ENCODE measurements at places on chromosomes 2 and 18. TPM values are rescaled to one million over a fixed set of nuclear protein-coding genes. Genes with fewer than 3 reads are reported as not detected.
A peak's percentile ranks its signal among the peaks of the same experiment; 100 is the strongest.

- no peak for DNase-seq
These were observed 5.0 kb upstream of the ALPK2 start for GRCh38 chr18:58633874-58634273.

- DNase-seq, result peak; percentile 63
These were observed 15.4 kb downstream of the HK2 start for GRCh38 chr2:74849228-74849892.

DNA sequence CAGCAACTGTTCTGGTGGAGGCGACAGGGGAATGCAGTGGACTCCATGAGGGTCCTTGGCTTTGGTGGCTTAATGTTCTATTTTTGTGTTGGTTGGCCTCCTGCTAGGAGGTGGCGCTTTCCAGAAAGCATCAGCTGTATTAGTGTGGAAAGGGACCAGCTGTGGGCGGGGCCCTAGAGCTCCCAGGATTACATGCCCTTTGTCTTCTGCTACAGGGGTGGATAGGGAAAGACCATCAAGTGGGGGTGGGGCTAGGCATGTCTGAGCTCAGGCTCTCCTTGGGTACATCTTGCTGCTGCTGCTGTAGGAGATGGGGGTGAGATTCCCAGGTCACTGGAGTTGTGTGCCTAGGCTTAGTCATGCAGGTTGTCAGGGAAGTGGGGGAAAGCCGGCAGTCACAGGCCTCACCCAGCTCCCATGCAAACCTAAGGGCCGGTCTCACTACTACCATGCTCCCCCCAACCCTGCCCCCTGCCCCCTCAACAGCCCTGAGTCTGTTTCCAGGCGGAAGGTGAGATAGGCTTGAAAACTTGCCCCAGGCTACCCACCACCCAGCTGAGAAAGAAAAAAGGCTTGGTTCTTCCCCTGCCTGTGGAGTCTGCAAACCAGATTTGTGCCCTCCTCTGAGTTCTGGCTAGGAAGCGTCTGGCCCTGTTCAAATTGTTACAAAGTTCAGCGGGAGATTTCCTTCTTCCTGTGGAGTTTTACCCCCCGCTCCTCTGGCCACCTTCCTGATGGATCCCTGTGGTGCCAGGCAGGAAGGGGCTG, 141.3 kb upstream of the LYPD1 start:
- DNase-seq, result no peak

DNA sequence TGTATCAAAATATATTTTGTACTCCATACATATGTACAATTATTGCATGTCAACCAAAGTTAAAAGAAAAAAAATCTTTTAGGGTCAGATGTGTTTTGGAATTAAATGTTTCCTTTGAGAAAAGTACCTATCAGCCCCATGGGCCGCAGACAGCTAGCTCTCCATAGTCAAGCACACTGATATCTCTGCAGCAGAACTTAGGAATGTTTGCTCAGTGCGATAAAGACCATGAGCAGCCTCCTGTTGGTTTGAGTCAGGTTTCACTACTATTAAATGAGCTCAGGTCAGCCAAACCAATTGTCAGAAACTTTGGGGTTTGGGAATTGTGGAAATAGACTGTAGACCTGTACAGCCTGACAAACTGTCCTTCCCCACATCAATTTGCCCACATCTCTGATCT, 33.7 kb downstream of the LCT start:
- DNase-seq, result no peak

- DNase-seq, result no peak
These were observed 110.2 kb upstream of the THOC1 start for GRCh38 chr18:378079-378478.

GRCh38 chr2:45826460-45826859, 175.0 kb downstream of the PRKCE start:
- DNase-seq, result no peak

GRCh38 chr18:46062781-46063180, 9.3 kb downstream of the PSTPIP2 start:
- DNase-seq, result no peak

DNA sequence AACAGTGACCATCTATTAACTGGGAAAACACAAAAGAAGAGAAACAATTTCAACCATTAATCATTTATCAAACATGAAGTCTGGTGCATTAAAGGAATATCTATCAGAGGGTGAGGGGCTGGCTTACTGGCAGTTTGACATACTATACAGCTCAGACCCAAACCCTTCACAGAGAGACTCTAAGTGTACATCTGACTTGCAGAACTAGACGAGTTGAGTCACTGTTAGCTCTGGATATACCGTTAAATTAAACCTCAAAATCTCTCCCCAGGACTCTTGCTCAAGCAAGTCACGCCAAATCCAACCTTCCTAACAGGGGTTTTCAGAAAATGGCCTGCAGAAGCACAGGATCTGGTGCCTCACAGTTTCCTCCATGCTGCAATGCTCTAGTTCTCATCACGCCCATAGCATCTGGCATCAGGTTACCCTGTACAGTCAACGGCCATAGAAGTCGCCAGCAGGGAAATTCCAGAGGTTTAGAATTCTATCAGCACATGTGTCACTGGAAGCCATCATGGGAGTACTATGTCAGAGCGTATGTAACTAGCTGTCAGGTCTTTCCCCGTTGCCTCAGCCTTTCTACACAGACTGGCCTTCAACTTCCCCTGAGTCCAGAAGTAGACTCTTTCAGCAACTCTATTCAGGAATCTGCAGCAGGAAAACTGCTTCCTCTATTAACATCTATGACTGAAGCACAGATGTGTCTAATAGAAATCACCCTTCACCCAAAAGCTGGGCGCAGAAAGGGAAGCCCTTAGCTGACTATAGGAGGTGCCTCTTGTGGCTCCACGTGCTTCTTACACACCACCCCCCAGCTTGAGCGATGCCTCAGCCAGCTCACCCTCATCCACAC, 9.3 kb downstream of the TGOLN2 start:
- no peak for DNase-seq

GRCh38 chr2:98457045-98457696, 12.5 kb downstream of the INPP4A start:
- no peak for DNase-seq

DNA sequence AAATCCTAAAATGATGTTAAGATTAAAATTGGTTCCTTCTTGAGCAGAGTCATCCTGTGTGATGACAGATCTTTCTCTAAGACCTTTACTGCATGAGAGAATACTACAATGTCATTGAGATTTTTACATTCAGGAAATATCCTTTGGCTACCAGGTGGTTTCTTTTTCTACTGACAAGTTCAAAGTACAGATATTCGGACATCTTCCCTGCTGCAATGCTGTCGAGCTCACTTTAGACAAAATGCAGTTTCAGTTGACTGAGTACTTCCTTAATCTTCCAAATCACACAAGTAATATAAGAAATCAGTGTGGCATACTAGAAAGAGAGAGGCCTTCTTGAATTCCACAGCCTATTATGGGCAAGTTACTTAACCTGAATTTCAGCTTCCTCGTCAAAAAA, 207.9 kb upstream of the ACVR2A start:
- DNase-seq, result no peak

DNA sequence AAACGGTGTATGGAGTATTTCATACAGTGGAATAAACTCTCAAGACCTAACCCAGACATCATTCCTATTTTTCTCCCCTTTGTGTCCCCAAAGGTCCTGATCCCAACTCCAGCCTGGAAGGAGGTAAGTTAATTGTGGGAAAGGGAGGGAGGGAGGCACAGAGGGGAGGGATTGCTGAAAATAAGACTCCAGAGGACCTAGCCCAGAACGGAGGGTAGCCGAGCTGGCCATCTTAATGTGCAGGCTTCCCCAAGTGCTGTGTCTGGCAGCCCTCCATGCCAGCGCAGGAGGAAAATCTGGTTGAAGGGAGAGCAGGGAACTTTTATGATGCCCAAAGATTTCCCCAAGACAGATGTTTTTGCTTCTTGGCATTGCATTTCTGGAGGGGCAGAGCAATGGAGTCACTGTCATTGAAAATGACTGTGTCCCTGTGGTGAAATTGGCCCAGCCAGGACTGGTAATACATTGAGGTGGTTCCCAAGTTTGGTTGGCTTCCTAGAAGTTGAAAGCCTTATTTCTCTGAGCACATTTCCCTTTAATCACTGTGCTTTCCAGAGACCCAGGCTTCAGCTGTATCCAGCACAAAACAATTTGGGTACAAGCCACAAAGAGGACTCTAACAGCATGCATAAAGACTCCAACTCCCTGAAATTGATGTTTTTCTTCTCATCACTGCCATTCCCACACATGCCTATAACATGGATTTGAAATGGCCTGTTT, 202.7 kb downstream of the AGPS start:
- DNase-seq, result no peak

- DNase-seq, result no peak
These were observed 20.3 kb downstream of the KYNU start for GRCh38 chr2:142897807-142898206.

DNA sequence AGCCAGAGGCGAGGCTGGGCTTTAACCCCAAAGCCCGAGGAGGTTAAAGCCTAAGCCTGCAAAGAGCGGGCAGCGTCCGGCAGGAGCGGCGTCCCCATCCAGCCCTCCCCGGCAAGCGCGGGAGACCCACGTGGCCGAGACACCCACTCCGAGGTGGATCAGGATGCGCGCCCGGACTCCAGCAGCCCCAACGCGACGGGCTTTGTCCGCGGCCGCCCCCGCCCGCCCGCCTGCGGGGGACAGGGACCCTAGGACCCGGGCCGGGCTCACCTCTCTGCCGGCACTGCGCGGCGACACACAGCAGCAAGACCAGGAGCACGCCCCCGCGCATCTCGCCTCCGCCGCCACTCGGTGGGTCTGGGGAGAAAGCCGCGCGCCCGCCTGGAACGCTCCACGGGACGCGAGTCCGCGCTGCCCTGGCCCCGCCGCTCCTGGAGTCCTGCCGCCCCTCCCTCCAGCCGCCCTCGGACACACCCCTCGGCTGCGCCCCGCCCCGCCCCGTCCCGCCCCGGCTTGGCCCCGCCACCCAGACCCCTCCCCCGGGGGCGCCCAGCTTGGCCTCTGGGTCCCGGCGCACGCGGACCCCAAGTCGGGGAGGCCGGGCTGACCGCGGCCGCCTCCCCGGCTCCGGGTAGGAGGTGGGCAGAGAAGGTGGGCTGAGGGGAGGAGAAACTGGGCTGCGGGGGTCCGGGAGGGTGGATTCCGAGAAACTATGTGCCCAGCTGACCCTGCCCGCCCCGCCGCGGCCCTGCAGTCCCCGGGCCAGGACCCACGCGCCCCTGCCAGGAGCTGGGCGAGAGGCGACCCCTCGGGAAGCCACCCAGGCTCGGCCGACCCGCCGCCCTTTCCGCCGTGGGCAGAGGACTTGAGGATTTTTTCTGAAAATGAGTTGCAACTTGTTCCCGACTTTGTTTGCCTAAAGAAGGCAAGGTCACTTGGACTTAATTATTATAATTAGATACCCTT, at the start of gene LAMA1:
TSS of gene LAMA1 (minus strand) at position 408 of the 966 bp plus-strand sequence. CDS start at position 331, 77 bp downstream.
- peak; percentile 34 for DNase-seq

DNA sequence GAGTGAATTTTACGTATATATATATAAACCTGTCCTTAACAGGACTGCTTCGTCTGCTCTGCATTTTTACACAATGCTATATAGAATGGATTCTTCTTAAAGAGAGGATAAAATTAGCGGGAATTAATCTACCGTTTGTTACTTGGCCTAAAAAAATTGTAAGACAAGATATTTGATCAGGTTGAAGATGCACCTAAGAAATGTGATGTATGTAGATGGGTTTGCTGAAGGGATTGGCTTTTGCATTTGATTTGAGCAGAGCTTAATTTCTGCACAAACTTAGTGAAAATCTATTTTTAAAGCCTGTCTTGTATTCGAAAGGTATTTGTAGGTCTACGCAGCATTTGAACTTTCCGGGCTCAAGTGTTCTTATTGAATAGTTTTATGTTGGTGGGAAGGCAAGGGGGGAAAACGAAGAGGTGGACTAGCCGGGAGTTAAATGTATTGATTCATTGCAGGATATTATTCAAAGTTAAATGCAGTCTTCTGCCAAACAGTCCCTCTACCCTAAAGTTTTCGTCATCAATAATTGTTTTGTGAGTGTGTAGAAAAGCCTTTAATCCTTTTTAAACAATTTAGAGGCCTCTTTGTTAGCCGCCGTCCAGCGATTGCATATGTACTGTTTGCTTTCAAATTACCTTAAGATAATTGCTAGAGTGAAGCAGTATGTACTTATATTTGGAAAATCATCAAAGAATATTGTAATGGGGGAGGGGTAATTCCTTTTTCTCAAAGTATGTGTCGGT, 1.2 kb downstream of the PPP1CB start:
- no peak for DNase-seq

DNA sequence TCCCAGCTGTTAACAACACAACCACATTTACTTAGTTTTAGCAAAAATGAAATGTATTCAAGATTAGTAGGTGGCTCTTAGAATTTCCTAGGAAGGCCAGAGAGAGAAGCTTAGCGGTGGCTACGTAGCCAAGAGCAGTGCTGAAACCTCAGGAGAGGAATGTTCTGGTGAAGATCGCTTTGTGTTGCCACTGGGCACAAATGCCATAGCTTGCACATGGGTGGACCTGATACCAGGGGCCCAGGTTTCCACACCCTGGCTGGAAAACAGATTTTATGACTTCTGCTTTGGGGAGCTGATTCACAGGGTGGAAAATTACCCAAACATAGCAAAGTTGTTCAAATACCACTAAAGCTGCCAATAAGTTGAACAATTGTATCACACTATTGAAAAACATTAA, 43.4 kb downstream of the THUMPD2 start:
- no peak for DNase-seq

- DNase-seq, result no peak
These were observed 95.6 kb upstream of the ITGB6 start for GRCh38 chr2:160295519-160296207.

DNA sequence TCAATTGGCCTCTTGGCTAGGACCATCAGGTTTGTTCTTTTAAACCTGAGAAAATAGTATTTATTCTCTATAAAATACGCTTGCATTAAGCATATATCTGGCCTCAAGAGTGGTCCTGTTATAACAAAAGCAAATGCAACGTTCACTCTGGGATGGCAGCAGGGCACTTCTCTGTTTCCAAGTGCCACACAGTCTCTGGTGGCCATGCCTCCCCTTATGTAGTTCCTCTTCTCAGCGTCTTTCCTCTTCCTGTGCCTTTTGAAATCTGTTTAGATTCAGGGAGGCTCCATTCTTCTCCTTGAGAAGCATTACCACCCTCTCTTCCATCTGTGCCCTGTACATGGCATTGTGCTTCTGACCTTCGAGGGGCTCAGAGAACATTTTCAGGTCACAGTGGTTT, 51.9 kb downstream of the TSHZ1 start:
- no peak for DNase-seq

DNA sequence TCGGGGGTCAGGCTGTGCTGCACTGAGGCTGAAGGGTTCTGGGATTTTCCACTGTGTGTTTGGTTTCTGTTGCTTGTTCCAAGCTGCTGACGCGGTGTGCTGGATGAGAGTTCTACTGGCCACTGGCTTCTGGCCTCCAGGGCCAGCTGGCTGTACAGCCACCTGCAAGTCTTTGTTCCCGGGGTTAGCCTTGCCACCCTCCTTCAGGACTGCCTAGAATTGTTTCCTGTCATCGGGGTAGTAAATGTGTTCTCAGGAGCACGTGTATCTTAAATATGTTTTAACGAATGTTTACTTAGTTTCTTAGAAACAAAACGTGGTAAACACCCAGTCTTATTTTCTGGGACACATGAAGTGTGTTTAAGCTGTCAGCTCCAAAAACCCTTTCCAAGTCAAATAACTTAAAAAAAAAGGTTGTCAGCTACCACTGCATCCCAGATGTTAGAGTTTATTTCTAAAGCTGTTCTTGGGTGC, 231.2 kb downstream of the AGAP1 start:
- peak; percentile 66 for DNase-seq

TMSB10 gene
- 751 TPM for total RNA-seq

ORC2 gene
- total RNA-seq, result 21.1 TPM

FOXD4L1 gene
- total RNA-seq, result not detected

PROC gene
- total RNA-seq, result not detected

IL1R1 gene
- total RNA-seq, result 124 TPM

Measured in left cardiac atrium (tissue), 4 donors.